ENCODE measurements at places on chromosomes 3 and 15. TPM values are rescaled to one million over a fixed set of nuclear protein-coding genes. Genes with fewer than 3 reads are reported as not detected.

The CCDC80 gene
- 63.3 TPM for total RNA-seq

- no peak for DNase-seq
These were observed 118.3 kb upstream of the KCNH8 start for GRCh38 chr3:19029837-19030521.

DNA sequence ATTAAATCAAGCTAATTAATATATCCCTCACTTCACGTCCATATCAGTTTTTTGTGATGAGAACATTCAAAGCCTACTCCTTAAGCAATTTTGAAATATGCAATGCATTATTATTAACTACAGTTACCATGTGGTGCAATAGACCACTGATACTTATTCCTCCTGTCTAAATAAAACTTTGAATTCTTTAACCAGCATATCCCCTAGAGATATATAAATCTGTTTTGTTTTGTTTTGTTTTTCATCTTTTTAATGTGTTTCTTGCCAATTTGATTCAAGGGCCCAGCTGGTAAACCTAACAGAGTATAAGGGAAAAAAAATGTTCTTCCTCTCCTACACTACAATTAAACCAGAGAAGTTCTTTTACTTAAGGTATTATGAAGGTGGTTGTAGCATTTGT is 524.2 kb downstream of the NAALADL2 start:
- DNase-seq: no peak

The RGMA gene
- 6.6 TPM for total RNA-seq

The TF gene
- 30.2 TPM for total RNA-seq

- no peak for DNase-seq
These were observed 542.6 kb downstream of the TUSC7 start for GRCh38 chr3:117252208-117252607.

DNA sequence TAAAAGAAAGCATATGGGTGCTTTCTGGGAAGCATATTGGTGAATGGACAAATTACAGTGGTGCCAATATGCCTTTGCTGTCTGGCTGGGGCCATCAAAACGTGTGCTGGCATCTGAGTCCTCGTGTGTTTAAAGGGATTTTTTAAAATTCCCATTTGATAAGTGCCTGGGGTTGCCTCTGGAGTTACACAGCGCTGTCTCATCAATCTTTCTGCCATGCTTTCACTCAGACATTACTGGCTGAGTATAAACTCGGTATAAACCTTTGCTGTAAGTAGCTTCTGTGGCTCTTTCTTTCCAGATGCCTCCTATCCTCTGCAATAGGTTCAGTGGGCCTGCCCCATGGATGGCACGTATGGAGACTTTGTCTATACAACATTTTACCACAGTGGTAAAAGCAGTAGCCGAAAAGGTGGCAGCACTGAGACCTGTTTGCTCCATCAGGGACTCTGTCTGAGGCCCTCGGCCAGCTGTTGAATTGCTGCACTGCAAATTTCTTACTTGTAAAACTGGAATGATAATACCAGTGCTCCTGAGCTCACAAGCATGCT is 195.5 kb downstream of the LPP start:
- DNase-seq: peak; percentile 28

Measured in lung (tissue), 17 donors.